ENCODE measurements at places on chromosomes 13 and 19. TPM values are rescaled to one million over a fixed set of nuclear protein-coding genes. Genes with fewer than 3 reads are reported as not detected.

The CBY2 gene
- polyA plus RNA-seq, result not detected

The LGALS4 gene
- polyA plus RNA-seq, result 544 TPM

- no peaks in the 10 kb centered on the region for H3K36me3 ChIP-seq
- no peak overlapping the region for H3K27ac ChIP-seq
- no peaks in the 10 kb centered on the region for H3K27me3 ChIP-seq
- H3K4me1 ChIP-seq, result no peaks in the 10 kb centered on the region
- DNase-seq, result no peak
Measured at GRCh38 chr13:29887030-29887557, 36.7 kb upstream of the UBL3 start.

DNA sequence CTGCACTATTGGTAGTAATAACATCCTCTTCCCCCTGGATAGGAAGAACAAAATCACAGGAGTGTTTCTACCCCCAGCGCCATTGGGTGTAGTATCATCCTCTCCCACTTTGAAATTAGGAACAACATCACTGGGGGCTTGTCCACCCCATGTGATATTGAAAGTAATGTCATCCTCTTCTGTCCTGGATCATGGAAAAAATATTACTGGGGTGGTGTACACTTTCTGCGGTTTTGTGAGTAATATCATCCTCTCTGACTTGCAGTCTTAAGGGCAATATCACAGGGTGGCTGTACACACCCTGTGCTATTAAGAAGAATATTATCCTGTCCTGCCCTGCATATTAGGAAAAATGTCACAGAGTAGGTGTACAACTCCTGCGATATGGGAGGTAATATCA is 4.9 kb upstream of the RGCC start:
- H3K27ac ChIP-seq, result no peak overlapping the region
- no peaks in the 10 kb centered on the region for H3K36me3 ChIP-seq
- no peaks in the 10 kb centered on the region for H3K4me1 ChIP-seq
- H3K4me3 ChIP-seq, result no peak overlapping the region
- no peaks in the 10 kb centered on the region for H3K27me3 ChIP-seq

- no peaks in the 10 kb centered on the region for H3K27me3 ChIP-seq
- H3K4me3 ChIP-seq, result no peak overlapping the region
- no peak for DNase-seq
- H3K27ac ChIP-seq, result no peak overlapping the region
- H3K36me3 ChIP-seq, result no peaks in the 10 kb centered on the region
- H3K4me1 ChIP-seq, result no peaks in the 10 kb centered on the region
Measured at GRCh38 chr19:6604906-6605305, 14.0 kb upstream of the CD70 start.

- H3K27me3 ChIP-seq, result no peaks in the 10 kb centered on the region
- H3K4me3 ChIP-seq, result peak overlapping the region; percentile 41
- no peaks in the 10 kb centered on the region for H3K4me1 ChIP-seq
- H3K27ac ChIP-seq, result no peak overlapping the region
Measured at GRCh38 chr13:32737111-32737571, 150.9 kb downstream of the PDS5B start.

DNA sequence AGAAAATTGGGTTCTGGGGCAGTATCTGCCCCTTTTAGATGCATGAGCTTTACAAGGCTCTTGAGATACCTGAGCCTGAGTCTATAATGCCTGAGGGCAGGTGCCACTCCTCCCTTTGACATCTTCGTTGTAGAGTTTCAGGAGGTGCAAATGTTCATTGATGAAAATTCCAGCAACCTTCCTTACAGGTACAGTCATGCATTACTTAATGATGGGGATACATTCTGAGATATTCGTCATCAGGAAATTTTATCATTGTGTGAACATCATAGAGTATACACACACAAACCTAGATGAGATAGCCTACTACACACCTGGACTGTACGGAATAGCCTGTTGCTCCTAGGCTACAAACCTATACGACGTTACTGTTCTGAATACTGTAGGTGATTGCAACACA is 310.0 kb downstream of the SHISA2 start:
- H3K27me3 ChIP-seq, result no peaks in the 10 kb centered on the region
- H3K4me3 ChIP-seq, result no peak overlapping the region
- no peak overlapping the region for H3K27ac ChIP-seq
- H3K36me3 ChIP-seq, result no peaks in the 10 kb centered on the region
- no peak for DNase-seq
